ENCODE measurements at places on chromosomes 16 and 17.

- DNase-seq, result peak; percentile 26
These were observed 780 bp upstream of the DCAKD start for GRCh38 chr17:45052052-45052772.

DNA sequence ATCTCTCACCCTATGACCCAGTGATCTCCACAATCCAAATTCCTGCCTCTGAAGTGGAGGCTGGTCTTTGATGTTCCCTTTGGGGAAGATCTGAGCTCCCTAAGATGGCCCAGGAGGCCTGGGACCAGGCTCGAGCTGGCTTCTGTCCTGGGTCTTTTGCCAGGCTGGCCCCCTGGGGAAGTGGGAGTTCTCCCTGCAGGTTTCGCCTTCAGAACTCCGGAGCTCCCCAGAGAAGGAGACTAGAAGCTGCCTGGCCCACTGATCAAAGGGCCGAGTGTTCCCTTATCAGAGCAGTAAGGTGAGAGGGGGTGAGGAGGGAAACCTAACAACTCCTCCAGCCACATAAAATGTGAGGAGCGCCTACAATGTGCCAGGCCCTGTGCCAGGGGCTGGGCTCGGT lies 147.1 kb downstream of the IRF8 start:
- DNase-seq, result no peak

DNA sequence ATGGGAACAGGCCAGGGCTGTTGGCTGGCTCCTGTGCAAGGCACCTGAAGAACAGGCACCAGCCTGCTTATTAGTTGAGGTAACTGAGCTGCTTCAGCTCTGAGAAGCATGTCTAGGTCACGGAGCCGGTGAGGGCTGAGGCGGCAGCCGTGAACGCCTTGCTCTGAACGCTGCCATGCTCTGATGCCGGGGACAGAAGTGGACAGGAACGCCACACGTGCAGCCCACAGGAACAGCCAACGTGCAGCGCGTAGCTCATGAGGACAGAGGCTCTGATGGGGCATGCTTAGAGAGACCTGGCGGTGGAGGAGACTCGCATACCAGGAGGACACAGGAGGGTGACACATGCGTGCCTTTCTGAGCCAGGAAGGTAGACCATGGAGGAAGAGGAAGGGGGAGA lies 25.6 kb downstream of the USP22 start:
- no peak for DNase-seq

- DNase-seq, result no peak
These were observed 226.8 kb downstream of the ENGASE start for GRCh38 chr17:79301469-79301868.

DNA sequence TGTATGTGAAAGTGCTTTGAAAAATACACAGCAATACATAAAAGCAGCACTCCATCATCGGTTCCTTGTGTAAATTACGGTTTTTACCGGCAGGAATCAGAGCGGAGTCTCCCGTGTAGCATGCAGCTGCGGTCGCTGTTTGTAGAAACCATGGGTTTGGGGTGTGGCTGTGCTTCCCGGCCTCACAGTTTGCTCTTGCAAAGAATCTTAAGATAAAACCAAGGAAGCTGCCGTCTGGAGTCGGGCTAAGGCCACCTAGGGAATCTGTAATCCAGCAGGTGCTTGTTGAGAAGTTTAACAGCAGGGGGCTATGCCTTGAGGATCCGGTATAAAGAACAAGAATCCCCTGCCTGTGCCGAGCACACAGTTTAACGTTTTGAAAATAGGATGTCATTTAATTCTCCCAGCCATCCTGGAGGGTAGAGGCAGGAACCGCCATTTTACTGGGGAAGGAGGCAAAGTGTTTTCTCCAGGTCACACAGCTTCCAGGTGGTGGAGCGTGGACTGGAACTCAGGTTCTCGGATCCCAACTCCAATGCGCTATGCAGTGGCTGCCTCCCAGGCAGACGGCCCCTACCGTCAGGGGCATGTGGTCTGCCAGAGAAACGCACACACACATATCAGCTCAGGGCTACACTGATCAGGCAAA lies 6.0 kb upstream of the TLCD3A start:
- DNase-seq, result no peak

GRCh38 chr16:75053791-75054555 lies 55.1 kb downstream of the ZNRF1 start:
- no peak for DNase-seq

DNA sequence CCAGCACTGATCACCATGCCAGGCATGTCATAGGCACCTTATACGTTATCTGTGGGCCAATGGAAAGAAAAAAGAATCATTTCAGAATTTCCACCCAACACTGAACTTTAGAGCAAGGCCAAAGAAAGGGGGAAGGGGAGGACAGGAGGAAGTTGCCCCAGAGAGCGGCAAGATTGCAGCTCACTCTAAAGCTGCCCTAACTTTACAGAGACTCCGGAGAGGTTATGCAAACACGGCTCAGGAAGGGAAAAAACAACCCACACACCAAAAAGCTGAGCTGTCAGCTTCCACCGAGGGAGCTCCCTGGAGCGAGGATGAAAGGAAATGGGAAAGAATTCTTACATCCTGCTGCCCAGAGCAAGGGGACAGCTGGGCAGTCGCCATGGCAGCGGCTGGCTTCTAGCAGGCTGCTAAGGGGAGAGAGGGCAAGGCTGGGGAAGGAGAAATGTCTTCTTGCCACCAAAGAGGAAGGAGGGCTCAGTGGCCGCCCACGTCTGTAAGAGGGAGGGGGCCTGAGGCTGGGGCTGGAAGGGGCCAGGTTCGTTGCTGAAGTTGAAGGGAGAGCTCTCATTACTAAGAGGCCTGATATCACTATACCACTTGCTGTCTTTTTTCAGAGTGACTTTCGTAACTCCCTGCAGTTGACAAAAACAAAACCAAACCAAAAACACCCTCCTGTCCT lies 18.2 kb downstream of the COTL1 start:
- peak; percentile 88 for DNase-seq

DNA sequence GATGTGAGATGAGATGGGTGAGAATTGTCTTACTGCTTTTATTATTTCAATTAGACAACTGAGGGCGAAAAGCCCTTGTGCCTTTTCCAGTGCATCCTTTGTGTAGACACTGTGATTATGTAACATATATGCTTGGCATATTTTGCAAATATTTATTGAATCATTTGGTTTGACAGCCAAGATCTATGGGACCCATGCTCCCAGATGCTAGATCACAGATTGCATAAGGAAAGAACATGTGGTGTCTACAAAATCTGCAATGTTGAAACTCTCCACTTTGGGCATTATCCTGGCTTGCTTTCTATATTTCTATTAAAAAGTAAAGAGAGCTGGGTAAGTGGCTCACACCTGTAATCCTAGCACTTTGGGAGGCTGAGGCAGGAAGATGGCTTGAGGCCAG lies 4.8 kb upstream of the COG1 start:
- DNase-seq, result no peak

DNA sequence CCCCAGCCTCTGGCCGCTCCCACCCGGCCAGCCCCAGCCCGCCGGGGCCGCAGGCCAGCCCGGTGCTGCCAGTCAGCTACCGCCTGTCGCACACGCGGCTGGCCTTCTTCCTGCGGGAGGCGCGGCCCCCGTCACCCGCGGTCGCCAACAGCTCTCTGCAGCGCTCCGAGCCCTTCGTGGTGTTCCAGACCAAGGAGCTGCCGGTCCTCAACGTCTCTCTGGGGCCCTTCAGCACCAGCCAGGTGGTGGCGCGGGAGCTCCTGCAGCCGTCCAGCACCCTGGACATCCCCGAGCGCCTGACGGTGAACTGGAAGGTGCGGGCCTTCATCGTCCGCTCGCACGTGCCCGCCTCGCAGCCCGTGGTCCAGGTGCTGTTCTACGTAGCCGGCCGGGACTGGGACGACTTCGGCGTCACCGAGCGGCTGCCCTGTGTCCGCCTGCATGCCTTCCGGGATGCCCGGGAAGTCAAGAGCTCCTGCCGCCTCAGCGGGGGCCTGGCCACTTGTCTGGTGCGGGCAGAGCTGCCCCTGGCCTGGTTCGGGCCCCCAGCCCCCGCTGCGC lies 46.8 kb downstream of the TMEM132E start:
- no peak for DNase-seq

DNA sequence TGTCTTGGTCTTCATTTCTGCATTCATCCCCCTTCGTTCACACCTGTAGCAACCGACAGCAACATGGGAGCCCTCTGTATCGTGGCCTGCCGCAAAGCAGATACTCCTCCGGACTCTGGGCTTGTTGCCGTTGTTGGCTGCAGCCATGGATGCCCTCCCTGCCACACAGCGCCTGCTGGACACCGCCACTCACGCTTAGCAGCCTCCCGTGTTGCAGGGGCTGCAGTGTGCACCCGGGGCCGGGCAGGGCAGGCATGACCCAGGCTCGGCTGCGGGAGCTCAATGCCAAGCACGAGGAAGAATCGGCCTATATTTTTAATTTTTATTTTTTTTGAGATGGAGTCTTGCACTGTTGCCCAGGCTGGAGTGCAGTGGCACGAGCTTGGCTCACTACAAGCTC lies 34.9 kb upstream of the ZNF629 start:
- no peak for DNase-seq

- peak; percentile 38 for DNase-seq
These were observed 21.1 kb downstream of the EIF4A3 start for GRCh38 chr17:80125656-80126448.

DNA sequence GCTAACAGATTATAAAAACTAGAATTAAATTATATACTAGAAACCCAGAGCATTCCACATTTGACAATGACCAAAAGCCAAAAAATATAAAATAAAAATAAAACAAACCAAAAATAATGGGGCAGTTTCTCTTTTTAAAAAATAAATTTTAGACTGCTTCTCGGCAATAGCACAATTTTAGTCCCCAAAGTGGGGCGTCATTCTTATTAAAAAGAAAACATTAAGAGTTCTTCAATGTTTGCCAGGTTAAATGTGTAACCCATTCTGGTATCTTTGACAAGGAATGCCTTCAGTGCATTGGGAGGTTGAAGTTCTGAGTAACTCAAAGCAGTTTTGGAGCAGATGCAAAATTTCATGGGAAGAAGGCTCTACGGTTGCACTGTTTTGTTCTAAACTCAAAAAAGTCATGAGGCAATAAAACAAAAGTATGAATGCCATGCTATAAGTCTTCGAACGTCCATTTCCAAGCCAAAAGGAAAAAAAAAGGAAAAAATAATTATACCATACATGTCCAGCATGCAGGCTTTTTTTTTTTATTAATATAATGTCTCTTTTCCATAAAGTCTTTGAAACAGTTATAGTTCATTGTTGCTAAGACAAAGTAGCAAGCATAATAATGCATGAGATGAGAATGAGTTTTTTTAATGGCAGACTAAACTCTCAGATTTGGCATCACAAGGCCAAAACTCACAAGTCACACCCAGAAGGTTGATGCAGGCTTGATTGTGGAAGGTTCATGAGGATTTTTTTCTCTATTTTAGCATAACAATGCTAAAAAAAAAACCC lies 3.1 kb downstream of the MAF start:
- DNase-seq, result no peak

GRCh38 chr17:57751348-57751971 lies 6.4 kb upstream of the CCDC182 start:
- DNase-seq, result no peak

DNA sequence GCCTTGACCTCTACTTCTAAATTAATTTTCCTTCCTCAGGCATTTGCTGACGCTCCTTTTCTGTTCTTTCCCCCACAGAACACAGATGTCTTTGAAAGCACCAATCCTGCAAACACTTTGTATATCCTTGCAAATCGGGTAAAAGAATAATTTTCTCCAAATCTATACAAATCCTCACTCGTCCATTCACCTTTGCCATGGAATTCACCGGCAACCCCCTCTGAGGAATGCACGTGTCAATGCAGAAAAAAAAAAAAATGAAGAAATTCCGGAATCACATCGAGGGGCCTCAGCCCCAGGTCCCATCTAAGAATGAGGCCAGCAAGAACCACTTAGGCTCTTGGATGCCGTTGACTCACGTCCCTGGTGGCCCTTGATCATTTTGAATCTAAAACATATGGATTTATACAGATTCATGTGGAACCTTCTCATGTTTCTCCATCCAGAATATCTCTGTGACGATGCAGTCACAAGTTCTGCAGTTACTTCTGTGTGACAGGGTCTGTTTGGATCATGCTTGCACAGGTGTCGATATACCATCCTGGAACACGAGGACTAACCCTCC lies 136.9 kb downstream of the RBFOX3 start:
- DNase-seq, result no peak

DNA sequence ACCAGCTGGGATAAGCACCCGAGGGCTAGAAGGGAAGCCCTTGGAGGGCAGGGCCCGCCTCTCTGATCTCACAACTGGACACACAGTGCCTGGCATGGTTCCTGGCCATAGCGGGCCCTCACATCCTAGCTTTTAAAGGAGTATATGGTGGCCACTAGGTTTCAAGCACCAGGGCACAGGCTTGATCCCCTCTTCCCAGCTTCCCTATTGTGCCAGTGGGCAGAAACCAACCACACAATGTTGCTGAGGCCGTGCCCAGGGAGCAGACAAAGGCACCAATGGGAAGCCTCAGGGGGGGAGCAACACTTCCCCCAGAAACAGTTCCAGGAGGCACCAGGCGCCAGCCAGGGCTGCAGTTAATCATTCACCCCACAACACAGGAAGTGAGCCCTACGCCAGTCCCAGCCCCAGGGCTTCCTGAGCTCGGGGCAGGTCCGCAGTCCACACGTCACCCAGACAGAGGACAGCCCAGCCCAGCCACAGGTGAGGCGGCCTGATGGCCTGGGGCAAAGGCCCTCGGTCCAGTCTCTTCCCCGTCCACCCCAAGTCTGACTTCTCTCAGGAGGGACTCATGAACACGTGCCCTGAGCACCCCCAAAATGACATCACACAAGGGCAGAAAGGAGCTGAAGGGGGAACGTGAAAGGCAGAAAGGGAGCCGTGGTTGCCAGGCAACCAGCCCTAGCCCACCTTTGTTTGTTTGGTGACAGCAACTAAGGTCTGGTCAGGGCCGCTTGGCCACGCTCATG lies 12.8 kb downstream of the SMIM5 start:
- DNase-seq, result no peak

- DNase-seq, result no peak
These were observed 15.5 kb downstream of the MPO start for GRCh38 chr17:58265271-58265670.

- no peak for DNase-seq
These were observed 14.9 kb downstream of the KRT9 start for GRCh38 chr17:41556931-41557330.
